Hepatocyte (in vitro differentiated cells): ENCODE measurements at places on chromosomes 5 and 9.
A peak's percentile ranks its signal among the peaks of the same experiment; 100 is the strongest.

DNA sequence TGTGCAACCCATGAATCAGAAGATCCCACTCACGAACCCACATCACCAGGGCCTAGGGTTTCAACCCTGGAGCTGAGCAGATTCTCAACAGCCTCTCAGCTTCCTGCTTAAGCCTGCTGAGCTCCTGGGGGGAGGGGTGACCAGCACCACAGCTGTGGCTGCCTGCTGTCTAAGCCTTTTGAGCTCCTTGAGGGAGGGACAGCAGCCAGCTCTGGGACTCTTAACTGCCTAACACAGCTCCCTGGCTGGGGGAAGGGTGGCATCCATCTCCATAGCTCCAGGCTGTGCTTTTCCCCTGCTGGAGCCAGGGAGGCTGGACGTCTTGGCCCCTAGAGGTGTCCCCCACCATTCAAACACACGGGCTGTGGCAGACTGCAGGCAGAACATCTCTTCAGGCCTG lies 250.3 kb downstream of the DMAC1 start:
- peak; percentile 34 for DNase-seq

GRCh38 chr5:116451066-116451465 lies 123.6 kb downstream of the SEMA6A start:
- no peak for DNase-seq

DNA sequence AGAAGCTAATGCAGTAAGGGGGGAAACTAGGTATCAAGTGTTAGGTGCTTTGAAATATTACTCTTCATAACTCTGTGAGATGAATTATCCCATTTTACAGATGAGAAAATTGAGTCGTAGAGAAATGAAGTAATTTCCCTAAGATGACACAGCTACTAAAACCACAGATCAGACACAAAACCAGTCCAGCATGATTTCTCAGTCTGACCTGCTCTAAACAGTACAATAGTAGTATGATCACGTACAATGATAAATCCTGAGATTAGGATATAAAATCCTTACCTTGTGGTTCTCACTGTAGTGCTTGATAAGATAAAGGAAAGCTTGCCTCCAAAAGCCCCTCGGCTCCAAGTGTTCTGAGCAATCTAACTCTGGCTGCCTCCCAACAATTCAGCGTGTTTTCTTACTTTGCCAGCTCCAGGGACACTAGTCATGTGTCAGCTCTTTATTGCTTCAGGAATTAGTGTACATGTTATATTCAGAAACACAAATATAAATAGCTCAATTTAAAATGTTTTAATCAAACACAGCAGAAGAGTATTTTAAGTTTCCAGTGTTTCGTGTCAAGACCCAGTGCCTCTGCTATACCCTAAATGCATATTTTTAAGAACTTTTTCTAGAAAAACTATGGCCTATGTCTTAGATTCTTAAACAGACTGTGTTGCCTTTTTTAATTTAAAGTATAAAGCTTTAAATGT lies 243.6 kb downstream of the DENND1A start:
- peak; percentile 11 for DNase-seq

- peak; percentile 80 for DNase-seq
Observed at GRCh38 chr5:55226027-55226933, 835 bp downstream of the MCIDAS start.

DNA sequence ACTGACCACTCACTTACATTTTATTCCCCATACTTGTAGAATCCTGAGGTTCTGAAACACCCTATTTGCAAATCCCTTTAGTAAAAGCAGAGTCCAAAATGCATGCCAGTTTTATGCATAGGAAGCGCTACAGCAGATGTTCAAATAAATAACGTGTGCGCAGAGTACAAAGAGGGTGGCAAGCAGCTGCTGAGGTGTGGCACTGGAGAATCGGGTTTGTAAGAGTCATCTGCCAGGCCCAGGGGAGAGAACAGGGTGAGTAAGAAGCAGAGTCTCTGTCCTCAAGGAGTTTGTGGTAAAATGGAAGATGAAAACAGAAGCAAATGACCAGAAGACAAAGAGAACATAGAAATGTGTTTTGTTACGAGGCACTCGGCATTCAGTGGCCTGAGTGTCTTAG lies 288.8 kb downstream of the GLIS3 start:
- no peak for DNase-seq

DNA sequence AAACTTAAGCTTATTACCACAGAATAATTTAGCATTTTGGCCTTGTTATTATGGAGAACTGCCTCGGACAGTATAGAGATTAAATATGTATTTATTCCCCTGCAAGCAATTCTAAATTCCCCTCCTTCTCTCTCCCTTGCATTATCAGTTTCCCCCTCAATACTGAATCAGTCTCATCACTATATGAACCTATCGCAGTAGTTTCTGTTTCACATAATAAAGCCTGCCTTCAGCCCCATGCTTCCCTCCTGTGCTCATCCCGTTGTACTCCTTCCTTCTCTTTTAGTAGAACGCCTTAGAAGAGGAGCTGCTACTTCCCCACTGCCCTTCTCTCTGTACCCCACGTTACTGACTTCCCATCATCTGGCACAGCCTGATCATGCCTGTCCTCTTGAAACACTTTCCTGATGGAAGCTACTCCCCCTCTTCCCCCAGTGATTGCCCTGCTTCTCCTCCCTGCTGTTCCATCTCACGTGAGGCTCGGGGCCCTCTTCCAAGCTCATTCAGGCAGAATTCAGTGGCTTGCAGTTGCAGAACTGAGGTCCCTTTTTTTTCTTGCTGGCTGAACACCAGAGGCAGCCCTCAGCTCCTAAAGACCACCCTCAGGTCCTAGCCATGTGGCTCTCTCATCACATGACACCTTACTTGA lies 93.4 kb downstream of the PPIC start:
- no peak for DNase-seq

- no peak for DNase-seq
Observed at GRCh38 chr5:32642276-32643002, 57.1 kb downstream of the SUB1 start.

DNA sequence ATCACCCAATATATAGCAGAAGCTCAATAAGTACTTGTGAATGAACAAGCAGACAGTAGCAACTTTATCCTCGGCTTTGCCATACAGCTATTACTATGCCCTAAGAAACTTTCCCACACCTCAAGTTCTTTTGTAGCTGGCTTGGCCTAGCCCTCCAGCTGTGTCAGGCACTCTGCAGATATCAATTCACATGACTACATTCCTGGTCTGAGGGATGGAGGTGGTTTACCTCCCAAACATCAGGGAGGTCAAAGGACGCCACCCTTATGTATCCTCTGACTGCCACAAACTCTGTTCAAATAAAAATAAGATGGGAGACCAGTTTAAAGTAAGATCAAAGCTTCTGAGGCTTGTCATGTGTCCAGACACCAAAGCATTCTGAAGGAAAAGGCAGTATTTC lies 416.3 kb downstream of the PIK3R1 start:
- DNase-seq = no peak

DNA sequence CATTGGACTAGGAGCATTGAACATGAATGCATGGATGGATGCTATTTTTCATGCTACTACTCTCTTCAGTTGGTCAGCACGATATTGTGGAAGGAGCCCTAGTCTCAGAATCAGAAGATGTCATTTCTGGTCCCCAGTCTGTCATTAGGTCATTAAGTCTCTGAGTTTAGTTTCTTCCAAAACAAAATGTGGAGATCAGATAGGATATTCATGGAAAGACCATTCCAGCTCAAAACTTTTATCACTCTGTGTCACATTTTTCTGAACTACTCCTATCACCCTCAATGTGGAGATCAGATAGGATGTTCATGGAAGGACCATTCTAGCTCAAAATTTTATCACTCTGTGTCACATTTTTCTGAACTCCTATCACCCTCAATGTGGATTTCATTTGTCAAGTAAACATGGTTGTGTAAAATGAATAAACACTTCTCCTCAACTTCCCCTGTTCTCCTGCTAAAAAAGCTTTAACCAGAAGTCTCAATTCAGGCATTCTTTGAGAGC lies 296.8 kb downstream of the MRPS30 start:
- no peak for DNase-seq

GRCh38 chr5:37938076-37938852 lies 98.4 kb upstream of the GDNF start:
- DNase-seq = no peak

DNA sequence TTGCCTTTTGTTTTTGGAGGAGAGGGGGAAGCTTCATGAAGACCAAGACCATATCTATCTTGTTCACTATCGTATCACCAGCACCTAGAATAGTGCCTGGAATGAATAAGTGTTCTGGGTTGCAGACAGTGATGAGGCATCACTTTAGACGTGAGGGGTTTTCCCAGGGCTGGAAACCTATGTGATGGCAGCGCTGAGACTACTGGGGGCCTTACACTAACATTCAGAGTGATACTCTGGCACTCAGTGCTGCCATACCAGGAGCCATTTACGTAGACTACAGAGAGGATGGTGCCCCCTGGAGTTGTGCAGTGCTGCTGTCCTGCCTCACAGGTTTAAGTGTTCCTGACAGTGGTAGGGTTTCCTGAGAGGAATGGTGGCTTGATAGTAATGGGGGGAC lies 6.9 kb downstream of the CCL19 start:
- DNase-seq = no peak
